Left cardiac atrium (tissue), 4 donors: ENCODE measurements at places on chromosomes 16 and 17. TPM values are rescaled to one million over a fixed set of nuclear protein-coding genes. Genes with fewer than 3 reads are reported as not detected.

DHRS7C gene
- total RNA-seq, result 82.3 TPM

GRCh38 chr17:66508896-66509844 is 206.8 kb downstream of the PRKCA start:
- peak; percentile 31 for DNase-seq

DNA sequence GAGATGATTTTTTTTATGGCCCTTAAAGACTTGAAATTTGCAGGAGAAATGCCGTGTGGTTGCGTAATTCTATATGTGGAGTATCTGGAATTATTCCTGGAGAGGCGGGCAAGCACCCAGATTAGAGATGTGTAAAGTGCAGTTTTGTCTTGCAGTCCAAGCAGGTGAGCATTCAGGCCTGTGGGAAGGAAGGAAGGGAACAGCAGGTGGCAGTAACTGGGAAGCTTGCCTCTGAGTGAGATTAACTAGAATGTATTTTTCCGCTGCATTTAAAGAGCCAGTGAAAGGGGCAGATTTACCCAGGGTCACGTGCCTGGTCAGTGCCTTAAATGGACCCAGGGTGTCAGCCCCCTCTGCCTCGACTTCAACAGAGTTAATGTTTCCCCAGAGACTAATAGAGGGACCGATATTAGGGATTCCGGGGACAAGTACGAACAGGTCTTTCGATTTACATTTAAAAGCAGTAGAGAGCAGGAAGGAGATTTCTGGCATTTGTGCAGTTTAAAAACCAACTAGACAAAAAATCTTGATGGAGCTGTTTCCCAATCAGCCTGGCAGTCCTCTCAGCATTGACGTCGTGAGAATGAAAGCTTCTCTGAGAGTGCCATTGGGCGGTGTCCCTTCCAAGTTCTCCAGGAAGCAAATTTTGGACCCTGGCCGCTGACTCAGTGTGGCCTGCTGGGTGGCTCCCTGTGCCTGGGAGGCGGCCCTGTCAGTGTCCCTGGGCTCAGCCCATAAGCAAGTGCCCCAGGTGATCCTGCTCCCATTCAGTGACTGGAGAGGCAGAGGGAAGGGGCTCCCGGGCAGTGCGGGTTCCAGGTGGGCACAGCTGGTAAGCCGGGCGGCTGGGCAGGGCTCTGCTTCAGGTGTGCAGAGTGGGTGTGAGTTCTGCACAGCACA is 38.2 kb downstream of the KSR1 start:
- DNase-seq, result peak; percentile 85

RTN4RL1 gene
- total RNA-seq, result 6.2 TPM

DNA sequence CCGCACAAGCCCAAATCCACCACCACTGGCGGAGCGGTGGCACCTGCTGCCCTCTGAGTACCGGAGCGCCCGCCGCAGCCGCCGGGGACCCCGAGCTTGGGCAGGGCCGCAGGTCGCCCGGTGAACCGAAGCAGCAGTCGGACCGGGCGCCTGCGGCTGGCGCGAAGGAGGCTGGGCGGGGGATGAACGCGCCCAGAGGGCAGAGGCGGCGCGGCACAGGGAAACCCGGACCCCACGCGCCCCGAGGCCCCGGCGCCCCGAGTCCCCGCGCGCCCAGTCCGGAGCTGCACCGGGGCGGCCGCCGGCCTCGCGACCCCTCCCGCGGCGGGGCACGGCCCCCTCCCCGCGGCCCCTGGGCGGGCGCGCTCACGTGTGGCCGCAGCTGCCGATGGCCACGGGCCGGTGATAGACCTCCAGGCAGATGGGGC is 393 bp downstream of the RNF166 start:
- DNase-seq, result no peak

- DNase-seq, result no peak
Measured at GRCh38 chr16:57413301-57413730, 8.7 kb downstream of the CCL17 start.

NPB gene
- total RNA-seq, result 0.21 TPM

DNA sequence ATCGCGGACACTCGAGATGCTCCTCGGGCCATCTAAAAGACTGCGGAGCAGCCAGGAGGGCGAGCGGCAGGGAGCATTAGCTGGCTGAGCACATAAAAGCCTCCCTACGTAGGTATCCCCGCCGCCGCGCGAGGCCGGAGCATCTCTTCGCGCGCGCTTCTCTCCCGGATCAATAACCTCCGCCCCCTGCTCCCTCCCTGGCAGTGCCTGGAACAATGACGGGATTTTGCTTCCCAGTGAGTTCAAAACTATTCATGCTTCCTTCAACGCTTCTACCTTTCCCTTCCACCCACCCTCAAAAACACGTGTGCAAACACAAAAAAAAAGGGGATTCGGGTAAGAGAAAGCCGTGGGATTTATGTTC is 984 bp downstream of the CENPV start:
- no peak for DNase-seq

CCDC144A gene
- total RNA-seq, result 4.7 TPM
